Left renal pelvis (tissue), 4 donors: ENCODE measurements at places on chromosomes 4 and X. TPM values are rescaled to one million over a fixed set of nuclear protein-coding genes. Genes with fewer than 3 reads are reported as not detected.

DNA sequence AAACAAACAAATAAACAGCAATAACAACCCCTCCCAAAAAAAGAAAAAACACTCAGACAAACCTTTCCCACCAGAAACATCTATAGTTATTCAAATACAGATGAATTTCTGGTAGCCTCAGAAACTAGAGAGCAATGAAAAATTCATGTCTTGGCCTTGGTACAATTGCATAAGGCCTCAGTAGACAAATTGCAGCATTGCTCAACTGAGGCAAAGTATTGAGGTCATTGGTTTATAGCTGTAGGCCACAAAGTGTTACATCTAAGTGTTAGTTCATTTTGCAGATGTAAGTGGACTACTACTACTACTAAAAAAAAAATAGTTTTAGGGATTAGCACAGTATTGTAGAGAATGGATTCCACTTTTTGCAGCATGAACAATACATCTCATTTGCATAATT, 2268.3 kb downstream of the ARAP2 start:
- no peak for DNase-seq

GRCh38 chr4:125353131-125353530, 38.4 kb downstream of the FAT4 start:
- no peak for DNase-seq

DNA sequence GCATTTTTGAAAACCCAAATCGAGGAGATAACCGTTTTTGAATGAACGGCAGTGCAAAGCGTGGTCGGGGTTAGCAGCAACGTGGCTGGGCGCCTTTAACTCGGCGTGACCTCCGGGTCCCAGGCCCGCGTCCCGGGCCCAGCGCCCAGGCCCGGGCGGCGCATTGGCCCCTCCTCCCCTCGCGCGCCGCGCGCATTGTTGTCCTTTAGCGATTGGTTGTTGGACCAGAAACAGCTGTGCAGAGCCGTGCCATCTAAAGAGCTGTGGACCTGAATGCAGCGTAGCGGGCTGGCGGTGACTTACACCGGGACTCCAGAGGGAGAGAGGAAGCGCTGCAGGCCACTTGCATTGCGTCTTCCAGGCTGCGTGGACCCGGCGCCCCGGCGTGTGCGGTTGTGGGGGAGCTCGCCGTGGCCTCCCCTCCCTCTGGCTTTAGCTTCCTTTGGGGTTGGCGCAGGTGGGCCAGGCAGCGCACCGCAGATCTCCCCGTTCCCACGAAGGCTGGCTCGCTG, at the start of gene STOX2:
TSS of gene STOX2 (plus strand) at position 227 of the 512 bp plus-strand sequence. CDS start 1,484 bp downstream, outside the sequence.
- peak; percentile 60 for DNase-seq

DNA sequence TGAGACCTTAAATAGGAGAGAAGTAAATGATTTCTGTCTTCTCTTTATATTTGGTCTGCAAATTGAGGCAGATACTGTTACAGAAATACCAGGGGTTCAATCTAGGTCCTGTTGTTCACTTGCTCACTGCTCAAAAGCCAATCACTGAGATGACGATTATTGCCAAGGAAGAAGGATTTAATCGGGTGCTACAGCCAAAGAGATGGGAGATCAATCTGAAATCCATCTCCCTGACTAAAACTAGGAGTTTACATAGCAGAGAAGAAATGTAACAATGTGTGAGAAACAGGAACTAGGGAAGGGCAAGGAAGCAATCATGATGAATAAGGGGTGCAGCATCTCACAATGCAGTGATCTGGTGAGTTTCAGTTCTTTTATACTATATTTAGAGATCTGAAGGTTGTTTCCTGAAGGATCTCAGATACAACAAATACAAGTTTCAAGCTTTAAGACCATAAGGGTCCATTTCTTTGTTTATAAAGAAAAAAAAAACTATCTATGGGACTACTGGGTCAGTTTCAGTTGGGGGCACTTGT, 117.9 kb upstream of the FAM9B start:
- no peak for DNase-seq

- DNase-seq: no peak
Measured at GRCh38 chr4:100168521-100168920, 21.7 kb downstream of the DDIT4L start.

- DNase-seq: no peak
Measured at GRCh38 chr4:773214-773613, 52.7 kb downstream of the CPLX1 start.

- DNase-seq: no peak
Measured at GRCh38 chr4:89586864-89587263, 250.1 kb downstream of the SNCA start.

The ARR3 gene
- polyA plus RNA-seq: 0.39 TPM

DNA sequence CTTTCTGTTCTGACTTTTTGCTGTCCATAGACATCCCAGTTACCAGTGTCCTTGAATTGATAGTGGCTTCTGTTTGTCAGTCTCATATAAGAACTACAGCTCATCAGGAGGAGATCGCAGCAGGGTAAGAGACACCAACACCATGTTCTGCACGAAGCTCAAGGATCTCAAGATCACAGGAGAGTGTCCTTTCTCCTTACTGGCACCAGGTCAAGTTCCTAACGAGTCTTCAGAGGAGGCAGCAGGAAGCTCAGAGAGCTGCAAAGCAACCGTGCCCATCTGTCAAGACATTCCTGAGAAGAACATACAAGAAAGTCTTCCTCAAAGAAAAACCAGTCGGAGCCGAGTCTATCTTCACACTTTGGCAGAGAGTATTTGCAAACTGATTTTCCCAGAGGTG, 30.1 kb downstream of the GUCY1A1 start:
- DNase-seq: no peak

GRCh38 chr4:18518098-18518497, 496.5 kb upstream of the LCORL start:
- DNase-seq: no peak

The OPRPN gene
- polyA plus RNA-seq: not detected

The BMP3 gene
- 22.5 TPM for polyA plus RNA-seq

- DNase-seq: peak; percentile 31
Measured at GRCh38 chrX:11341274-11342201, 48.3 kb downstream of the AMELX start.

GRCh38 chr4:153476829-153477574, 10.8 kb downstream of the TMEM131L start:
- DNase-seq: no peak

DNA sequence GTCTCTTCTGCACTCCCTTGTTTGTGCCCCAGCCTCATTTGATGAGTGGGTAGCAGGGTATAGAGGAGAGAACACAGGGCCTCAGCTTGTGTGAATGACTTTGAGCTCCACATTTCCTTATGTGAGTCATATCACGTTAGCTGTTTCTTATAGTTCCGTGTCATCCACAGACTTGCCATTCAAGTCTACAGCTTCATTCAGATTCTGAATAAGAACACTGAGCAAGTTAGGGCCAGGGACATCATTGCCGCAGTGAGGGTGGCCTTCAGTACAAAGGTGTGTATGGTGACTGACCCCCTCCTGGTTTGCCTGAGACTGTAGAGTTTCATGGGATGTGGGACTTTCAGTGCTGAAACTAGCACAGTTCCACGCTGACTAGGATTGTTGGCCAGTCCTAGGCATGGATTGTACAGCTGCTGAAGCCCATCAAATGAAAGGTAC, 23.6 kb downstream of the KLF3 start:
- no peak for DNase-seq

The SULT1B1 gene
- 0.68 TPM for polyA plus RNA-seq

- no peak for DNase-seq
Measured at GRCh38 chr4:122577808-122578781, 42.8 kb downstream of the IL21 start.

DNA sequence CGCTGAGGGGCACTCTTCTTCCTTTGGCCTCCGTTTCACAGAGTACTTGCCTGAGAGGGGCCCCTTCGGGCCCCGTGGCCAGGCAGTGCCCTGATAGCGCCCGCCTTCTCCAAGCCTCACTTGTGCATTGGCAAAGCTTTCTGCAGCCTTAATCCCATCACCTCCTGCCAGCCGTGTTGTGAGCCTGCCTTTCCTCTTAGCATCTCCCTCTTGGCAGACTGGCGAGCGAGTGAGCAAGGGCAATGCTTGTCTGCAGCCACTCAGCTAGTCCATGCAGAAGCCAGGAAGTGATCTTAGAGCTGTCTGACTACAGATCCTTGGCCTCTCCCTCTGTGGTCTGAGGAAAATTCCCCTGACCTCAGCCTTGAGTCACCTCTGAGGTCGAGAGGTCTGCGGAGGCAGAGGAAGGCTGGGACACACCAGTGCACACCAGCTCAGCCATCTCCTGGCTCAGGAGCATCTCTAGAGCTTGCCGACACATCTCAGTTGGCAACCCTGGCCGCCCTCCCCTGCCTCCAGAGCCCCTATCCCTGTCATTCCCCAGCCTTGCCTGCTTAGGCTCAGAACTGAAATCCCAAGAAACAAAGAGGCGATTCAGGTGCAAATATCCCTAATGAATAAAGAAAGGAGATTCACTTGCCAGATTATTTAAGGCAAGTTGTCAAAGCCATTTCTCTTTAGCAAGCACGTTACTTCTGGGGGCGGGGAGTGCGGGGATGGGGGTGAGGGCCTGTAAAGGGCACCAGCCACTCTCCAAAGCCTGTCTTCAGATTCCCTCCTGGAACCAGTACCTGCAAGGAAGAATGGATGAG, 143.5 kb upstream of the MAMLD1 start:
- no peak for DNase-seq

GRCh38 chr4:179631321-179631720, 2189.1 kb upstream of the AGA start:
- no peak for DNase-seq

GRCh38 chr4:123346951-123347350, 49.6 kb upstream of the SPRY1 start:
- DNase-seq: no peak

- no peak for DNase-seq
Measured at GRCh38 chr4:11471618-11472017, 42.9 kb upstream of the HS3ST1 start.

- no peak for DNase-seq
Measured at GRCh38 chr4:149999485-150000074, 78.7 kb upstream of the DCLK2 start.

The RHOXF1 gene
- not detected for polyA plus RNA-seq

The SPP1 gene
- polyA plus RNA-seq: 545 TPM

- no peak for DNase-seq
Measured at GRCh38 chrX:32745323-32745722, 466.0 kb downstream of the DMD start.

DNA sequence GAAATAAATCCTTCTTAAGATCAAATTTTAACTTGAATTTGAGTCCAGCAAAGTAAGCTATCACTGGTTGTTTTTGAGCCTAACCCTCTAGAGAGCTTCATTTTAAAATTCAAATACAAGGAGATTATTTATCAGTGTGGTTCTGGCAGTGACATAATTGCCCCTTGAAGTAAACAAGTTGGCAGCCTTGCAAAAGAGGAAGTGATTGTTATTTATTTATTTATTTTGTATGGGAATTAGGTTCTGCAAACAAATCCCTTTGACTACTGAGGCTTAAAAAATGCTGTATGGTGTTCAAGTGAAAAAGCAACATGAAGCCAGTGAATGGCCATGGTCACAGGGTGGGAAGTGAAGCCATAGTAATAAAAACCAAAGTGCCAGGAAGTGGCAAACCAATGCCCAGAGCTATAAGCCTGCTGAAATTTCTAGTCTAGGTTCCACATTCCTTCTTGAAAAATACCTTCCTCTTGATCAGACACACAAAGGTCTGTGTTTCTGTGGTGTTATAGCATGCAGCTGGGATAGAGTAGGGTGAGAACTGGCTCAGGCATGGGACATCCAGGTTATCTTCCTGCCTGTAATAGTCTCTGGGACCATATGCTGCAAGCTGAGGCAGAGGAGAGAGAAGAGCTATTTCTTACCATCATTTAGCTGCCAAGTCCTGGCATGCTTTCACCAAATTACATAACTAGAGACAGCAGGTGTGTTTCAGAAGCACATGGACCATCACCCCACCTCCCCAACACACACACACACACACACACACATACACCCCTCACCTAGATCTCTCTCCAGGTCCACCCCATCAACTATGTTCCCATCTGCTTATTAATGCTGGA, 47.1 kb upstream of the TSPAN7 start:
- DNase-seq: no peak

- no peak for DNase-seq
Measured at GRCh38 chr4:138598226-138598625, 356.1 kb upstream of the SLC7A11 start.

The GABRA4 gene
- not detected for polyA plus RNA-seq

DNA sequence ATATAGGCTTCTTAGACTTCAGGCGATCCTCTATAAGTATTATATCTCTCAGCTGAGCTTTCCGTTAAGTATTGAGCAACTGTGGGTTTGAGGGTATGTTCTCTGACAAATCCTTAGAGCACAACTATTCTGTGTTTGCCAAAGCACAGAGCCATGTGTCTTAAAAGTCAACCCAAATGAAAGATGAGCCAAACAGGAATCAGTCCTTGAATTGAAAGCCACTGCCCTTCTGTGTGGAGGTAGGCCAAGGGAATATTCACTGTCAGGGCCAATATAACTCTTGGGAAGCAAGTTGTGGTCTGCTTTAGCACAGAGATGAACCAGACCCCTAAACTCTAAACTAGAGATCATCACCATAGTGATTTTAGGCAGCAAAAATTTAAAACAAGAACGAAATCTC, 164.0 kb downstream of the STAG2 start:
- no peak for DNase-seq

GRCh38 chr4:56908206-56909085, 746 bp downstream of the REST start:
- peak; percentile 67 for DNase-seq

DNA sequence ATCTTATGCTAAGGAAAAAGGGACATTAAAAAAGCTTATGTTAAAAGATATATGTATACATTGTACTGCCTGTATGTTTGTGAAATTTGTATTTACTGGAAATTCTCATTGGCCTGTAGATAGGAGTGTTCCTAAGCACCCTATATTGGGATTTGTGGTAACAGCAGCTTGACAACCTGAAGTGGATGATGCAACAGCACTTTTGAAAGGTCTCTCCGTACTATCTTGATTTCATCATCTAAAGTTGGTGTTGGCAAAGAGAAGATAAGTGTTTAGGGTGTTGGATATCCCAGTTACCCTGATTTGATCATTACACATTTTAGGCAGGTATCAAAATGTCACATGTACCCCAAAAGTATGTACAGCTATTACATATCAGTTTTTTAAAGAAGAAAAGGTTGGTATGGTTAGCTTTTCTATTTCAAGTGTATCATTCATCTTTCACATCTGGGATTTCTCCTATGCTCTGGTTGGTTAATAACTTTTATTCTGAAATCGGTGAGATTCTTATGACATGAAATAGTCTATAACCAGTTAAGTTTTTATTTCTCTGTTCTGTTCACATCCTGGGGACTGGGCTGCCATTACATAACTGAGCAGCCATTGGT, 10.3 kb downstream of the HADH start:
- no peak for DNase-seq

The SMIM31 gene
- 0.42 TPM for polyA plus RNA-seq
